Fibroblast of villous mesenchyme (primary cell): ENCODE measurements at places on chromosomes 2 and 18. TPM values are rescaled to one million over a fixed set of nuclear protein-coding genes. Genes with fewer than 3 reads are reported as not detected.

Gene COL6A3
- total RNA-seq = 1,329 and 1,968 TPM in 2 replicates

Gene TUBA3E
- not detected in 2 replicates for total RNA-seq

Gene OTOS
- total RNA-seq = not detected in 2 replicates

Gene SLC14A1
- 0.86 and 9.3 TPM in 2 replicates for total RNA-seq

Gene REG1A
- total RNA-seq = not detected in 2 replicates

Gene ATP6V1B1
- total RNA-seq = 0.97 TPM in 1 of 2 replicates, not detected in the other

Gene L3MBTL4
- not detected in 2 replicates for total RNA-seq

Gene DNAJC27
- total RNA-seq = 5.2 TPM in 2 replicates

Gene SLC4A5
- total RNA-seq = under 0.01 and 0.32 TPM in 2 replicates

Gene LINC00305
- total RNA-seq = not detected in 2 replicates

Gene SERPINB12
- not detected in 2 replicates for total RNA-seq

Gene MGAT4A
- total RNA-seq = under 0.01 TPM in 1 of 2 replicates, not detected in the other

Gene IL1RL2
- total RNA-seq = 0.32 and 1.3 TPM in 2 replicates

Gene CROCC2
- total RNA-seq = not detected in 2 replicates

Gene EPB41L3
- total RNA-seq = 0.43 and 0.97 TPM in 2 replicates

Gene ATG4B
- 36.7 and 47.1 TPM in 2 replicates for total RNA-seq

Gene FAM237A
- not detected in 2 replicates for total RNA-seq
